Activated T-cell treated with anti-CD3 and anti-CD28 coated beads, Interleukin-2, amount 50 U/mL, for 24 hours (primary cell): ENCODE measurements at places on chromosomes 1 and 21.

GRCh38 chr1:55369474-55369873 lies 154.3 kb upstream of the USP24 start:
- no peak overlapping the region for H3K4me3 ChIP-seq
- H3K27ac ChIP-seq = no peak overlapping the region
- no peak for DNase-seq
- H3K27me3 ChIP-seq = peaks cover 27% of the 10 kb centered on the region
- no peaks in the 10 kb centered on the region for H3K4me1 ChIP-seq

GRCh38 chr1:114353262-114353661 lies 157.7 kb downstream of the TRIM33 start:
- H3K4me1 ChIP-seq = peaks cover 15% of the 10 kb centered on the region
- peak overlapping the region; percentile 52 for H3K27ac ChIP-seq
- H3K36me3 ChIP-seq = no peaks in the 10 kb centered on the region
- no peak for DNase-seq
- no peak overlapping the region for H3K4me3 ChIP-seq

DNA sequence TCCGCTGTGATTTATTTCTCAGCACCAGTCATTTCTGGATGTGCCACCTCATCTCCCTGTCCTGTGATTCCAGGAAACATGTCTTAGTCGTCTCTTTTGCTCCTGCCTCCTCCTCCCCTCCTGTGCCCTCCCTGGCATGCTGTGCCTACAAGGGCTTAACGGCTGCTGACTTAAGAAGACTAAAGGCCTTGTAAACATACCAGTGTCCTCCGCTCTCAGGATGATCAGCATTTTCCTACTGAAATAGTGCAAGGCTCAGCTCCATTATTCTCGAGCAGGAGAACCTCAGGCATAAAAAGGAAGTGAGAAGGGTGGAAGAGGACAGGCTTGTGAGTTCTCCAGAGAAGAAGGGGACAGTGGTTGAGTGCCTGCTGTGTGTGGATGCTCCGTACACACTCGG lies 61.6 kb upstream of the RUNX3 start:
- DNase-seq = no peak
- H3K36me3 ChIP-seq = peaks cover under 1% of the 10 kb centered on the region
- peak overlapping the region; percentile 59 for H3K4me3 ChIP-seq
- H3K27me3 ChIP-seq = no peaks in the 10 kb centered on the region
- peak overlapping the region; percentile 96 for H3K27ac ChIP-seq
- peaks cover 95% of the 10 kb centered on the region for H3K4me1 ChIP-seq

DNA sequence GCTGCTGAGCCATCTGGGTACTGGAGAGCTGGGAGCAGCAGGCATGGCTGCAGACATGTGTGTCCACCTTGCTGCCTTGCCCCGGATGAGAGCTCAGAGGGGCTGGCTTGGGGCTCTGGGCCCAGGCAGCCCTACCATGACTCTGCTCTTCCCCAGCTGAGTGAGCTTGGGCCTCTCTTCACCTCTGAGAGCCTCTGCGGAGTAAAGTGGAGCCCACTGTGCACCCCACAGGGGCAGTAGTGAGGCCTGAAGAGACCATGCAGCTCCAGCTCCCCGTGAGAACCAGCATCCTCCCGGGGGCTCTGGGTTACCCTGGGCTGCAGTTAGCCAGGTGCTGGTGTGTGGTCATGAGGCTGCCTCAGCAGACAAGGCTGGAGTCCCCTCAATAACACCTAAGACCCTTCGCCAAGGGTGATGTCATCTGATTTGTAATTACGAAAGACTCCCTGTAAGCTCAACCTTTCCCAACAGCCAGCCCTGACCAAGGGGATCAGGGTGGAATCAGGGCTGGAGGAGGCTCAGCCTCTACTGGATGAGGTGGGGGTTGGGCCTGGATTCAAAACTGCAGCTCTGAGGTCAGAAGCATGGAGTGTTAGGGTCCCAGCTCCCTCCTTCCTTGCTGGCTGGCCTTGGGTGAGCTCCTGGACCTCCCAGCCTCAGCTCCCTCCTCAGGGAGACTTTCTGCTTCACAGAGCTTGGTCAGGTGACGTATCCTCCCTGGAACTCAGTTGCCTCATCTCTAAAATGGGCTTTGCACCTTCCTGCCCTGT lies 308.0 kb downstream of the MATN1 start:
- no peaks in the 10 kb centered on the region for H3K36me3 ChIP-seq
- H3K4me1 ChIP-seq = no peaks in the 10 kb centered on the region
- DNase-seq = peak; percentile 12
- no peak overlapping the region for H3K27ac ChIP-seq
- no peaks in the 10 kb centered on the region for H3K27me3 ChIP-seq

- H3K27me3 ChIP-seq = peaks cover 55% of the 10 kb centered on the region
- no peak overlapping the region for H3K27ac ChIP-seq
- no peaks in the 10 kb centered on the region for H3K36me3 ChIP-seq
- no peak for DNase-seq
- H3K4me1 ChIP-seq = peaks cover 9% of the 10 kb centered on the region
These were observed 4.2 kb downstream of the FMO1 start for GRCh38 chr1:171252482-171252881.

DNA sequence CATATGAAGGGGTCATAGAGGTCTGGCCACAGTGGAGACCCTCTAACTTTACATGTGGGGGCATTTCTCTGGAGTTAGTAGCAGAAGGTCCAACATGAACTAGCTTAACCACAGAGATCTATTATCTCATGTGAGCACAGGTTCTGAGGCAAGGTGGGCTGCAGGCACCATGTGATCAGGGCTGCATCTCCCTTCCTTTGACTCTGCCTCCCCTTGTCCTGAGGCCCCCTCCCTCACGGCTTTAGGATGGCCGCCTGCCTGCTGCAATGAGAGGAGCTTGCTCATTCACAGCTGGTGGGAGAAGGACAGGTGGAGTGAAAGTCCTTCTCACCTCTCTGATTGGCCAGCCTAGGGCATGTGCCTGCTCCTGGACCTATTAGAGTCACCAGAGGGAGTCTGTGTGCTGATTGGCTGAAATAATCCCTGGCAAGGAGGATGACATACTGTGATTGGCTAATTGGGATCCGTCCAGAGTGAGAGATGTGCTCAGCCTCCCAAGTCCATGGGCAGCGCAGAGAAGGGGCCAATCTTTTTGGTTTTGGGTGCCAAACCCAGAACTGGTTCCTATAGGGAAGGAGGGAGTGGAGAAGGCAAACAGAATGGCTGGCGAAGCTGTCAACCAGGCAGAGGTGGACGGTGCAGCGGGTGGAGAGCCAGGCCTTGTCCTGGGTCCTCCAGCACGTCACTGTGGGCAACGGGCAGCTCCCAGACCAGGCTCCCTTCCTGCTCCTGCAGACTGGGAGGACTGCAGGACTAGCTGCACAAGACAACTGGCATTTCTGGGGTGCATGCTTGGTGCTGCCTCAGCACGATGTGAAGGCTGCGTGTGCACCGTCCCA lies 39.4 kb upstream of the C1orf174 start:
- peaks cover 18% of the 10 kb centered on the region for H3K27me3 ChIP-seq
- no peak overlapping the region for H3K27ac ChIP-seq
- no peaks in the 10 kb centered on the region for H3K36me3 ChIP-seq

- no peak overlapping the region for H3K4me3 ChIP-seq
- no peaks in the 10 kb centered on the region for H3K27me3 ChIP-seq
- no peak overlapping the region for H3K27ac ChIP-seq
- no peaks in the 10 kb centered on the region for H3K36me3 ChIP-seq
These were observed 18.8 kb upstream of the ZNF281 start for GRCh38 chr1:200428482-200429205.

DNA sequence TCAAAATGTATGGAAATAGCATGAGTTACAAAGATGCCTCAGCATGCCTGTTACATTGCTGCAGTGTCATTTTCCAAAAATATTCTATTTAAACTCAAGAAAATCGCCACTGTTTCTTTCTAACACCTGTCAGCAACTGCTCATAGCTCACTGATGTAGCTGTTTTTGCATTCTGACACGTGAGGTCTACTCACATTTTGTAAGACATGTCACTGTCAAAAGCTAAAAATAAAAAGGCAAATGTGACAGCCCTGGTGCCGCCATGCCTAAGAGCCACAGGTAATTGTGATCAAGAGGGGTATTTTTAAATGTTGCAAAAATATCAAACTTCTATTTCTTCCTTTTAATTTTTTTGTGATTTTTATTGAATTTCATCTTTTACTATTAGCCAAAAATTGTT lies 556.2 kb upstream of the TMPRSS15 start:
- H3K27me3 ChIP-seq = no peaks in the 10 kb centered on the region
- H3K4me3 ChIP-seq = no peak overlapping the region
- no peaks in the 10 kb centered on the region for H3K36me3 ChIP-seq
- no peak for DNase-seq
- no peak overlapping the region for H3K27ac ChIP-seq

DNA sequence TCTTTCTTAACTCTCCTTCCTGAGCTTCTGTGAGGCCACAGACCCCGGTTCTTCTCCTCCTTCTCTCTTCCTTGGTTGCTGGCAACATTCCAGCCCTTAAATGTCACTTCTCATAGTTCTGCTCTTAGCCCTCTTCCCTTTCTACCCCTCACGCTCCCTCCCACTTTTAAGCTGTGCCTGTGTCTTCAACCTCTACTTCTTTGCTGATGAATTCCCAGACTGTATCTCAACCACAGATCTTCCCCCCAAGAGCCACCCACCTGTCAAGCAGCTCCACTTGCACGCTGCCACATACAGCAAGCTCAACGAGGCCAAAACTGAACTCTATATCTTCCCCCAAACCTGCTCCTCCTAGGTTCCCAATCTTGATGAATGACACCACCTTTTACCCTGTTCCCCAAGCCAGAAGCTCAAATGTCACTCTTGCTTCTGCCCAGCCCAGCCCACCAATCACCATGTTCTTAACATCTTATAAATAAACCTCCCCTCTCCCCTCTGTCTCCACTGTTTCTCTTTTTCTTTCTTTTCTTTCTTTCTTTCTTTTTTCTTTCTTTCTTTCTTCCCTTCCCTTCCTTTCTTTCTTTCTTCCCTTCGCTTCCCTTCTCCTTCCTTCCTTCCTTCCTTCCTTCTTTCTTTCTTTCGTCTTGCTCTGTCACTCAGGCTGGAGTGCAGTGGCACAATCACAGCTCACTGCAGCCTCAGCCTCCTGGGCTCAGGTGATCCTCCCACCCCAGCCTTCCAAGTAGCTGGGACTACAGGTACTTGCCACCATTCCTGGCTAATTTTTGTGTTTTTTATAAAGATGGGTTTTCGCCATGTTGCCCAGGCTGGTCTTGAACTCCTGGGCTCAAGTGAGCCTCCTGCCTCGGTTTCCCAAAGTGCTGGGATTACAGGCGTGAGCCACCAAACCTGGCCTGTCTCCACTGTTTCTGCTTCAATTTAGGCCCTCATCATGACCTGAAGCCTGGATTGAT lies 19.8 kb upstream of the PTP4A2 start:
- no peaks in the 10 kb centered on the region for H3K27me3 ChIP-seq
- peak overlapping the region; percentile 96 for H3K27ac ChIP-seq
- peaks cover 82% of the 10 kb centered on the region for H3K4me1 ChIP-seq
- H3K4me3 ChIP-seq = peak overlapping the region; percentile 39
- DNase-seq = peak; percentile 64

DNA sequence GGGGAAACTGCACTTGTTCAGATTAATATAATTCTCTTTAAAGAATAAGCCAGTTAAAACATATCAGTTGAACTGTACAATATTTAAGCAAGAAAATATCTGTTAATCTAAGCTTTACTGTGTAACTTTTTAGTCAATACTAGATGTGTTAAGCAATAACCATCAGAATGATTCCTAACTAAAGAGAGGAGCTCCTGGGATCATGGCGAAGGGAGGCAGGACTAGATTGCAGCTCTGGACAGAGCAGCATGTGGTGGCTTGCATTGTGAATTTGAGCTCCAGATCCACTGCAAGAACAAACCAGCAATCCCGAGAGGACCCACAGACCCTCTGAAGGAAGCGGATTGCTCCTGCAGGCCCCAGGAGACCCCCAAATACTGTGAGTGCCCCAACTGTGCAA lies 21.9 kb downstream of the LYST start:
- peaks cover 72% of the 10 kb centered on the region for H3K4me1 ChIP-seq
- peaks cover 20% of the 10 kb centered on the region for H3K36me3 ChIP-seq
- no peak overlapping the region for H3K4me3 ChIP-seq
- no peaks in the 10 kb centered on the region for H3K27me3 ChIP-seq
- DNase-seq = no peak
